Fibroblast of skin of left biceps (primary cell): ENCODE measurements at places on chromosomes 6 and 20.

GRCh38 chr6:6843057-6843627 lies 254.6 kb downstream of the LY86 start:
- DNase-seq, result no peak

GRCh38 chr6:135506270-135506997 lies 8.9 kb upstream of the AHI1 start:
- DNase-seq, result no peak

DNA sequence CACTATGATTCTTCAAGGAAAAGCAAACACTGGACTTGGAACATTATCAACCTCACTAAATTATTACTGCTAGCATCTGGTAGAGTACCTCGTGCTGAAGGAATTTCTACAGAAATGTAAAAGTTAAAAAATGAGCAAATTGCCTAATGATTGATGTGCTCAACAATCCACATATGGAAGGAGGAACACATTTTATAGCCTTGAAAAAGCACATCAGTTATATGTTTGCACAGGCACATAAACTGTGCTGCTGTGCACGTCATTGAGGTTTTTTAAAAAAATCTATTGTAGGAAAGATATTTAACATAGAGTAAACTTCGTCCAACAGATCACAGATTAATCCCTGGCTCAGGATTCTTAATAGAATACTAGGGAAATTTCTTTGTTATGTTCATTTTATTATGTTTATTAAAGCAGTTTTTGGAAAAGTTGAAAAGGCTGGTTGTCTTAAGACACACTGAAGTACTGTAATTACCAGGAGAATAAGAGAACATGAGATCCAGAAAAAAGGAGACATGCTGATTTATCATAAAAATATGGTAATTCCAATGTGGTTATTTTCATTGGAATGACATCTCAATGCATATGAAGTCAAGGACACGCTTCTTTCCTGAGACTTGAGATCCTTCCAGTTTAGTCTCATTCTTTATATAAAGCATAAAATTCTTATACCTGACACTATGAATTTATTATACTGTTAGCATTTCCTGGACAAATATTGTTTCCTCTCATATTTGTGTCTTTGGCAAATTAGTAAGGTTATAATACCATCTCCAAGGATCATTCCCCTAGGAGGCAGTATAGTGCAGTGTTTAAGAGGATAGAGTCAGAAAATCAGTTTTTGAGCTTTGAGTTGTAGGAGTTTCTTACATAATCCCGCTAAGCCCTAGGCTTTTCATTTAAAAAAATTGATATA lies 511.1 kb downstream of the TENT5A start:
- peak; percentile 93 for DNase-seq

- no peak for DNase-seq
Measured at GRCh38 chr6:56868687-56869086, 86.2 kb upstream of the BEND6 start.

DNA sequence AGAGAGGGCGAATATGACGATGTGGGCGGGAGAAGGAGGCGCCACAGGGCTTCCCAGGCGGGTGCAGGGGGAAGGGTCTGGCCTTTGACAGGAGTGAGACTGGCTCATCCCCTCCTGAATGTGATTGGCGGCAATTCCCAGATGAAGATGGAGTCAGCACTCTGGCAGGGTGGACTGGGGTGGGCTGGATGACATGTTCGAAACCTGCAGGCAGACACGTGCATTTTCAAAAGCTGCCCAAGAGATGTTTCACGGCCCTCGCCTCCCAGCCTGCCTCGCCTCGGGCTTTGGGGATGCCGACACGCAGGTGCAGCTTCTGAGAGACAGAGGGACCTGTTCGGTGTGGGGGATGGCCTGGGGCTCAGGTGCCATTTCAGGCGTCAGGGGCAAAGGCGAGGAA lies 66.8 kb upstream of the AFDN start:
- DNase-seq, result no peak

DNA sequence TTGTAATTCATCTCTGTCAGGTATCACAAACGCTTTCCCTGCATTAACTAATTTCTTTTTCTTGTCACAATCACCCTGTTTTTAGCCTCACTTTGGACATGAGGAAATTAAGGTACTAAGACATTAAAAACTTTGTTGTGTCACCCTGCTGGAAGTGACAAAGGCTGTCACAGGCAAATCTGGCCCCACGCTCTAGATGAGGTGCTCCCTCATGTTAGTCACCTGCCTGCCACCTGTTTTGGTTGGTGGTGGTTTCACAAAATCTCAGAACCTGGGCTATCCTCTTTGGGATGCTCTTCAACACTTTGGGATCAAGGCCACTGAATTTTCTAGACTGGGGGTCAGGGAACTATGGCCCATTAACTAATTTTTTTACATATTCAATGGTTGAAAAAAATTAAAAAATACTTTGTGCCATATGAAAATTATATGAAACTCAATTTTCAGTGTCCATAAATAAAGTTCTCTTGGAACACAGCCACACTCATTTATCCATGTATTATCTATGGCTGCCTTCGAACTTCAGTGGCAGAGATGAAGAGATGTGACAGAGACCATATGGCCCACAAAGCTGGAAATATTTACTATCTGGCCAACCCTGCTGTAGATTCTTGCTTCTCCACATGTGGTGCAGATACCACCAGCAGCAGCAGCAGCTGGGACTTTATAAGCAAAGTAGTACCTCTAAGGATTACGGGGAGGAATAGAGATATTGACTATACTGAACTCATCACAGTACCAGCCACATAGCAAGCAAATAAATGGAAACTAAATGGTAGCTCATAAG lies 16.1 kb upstream of the TNFAIP3 start:
- DNase-seq, result no peak

GRCh38 chr20:33687370-33687915 lies 1.3 kb upstream of the E2F1 start:
- DNase-seq, result no peak

- DNase-seq, result no peak
Measured at GRCh38 chr6:128167552-128167951, 266.7 kb upstream of the THEMIS start.

DNA sequence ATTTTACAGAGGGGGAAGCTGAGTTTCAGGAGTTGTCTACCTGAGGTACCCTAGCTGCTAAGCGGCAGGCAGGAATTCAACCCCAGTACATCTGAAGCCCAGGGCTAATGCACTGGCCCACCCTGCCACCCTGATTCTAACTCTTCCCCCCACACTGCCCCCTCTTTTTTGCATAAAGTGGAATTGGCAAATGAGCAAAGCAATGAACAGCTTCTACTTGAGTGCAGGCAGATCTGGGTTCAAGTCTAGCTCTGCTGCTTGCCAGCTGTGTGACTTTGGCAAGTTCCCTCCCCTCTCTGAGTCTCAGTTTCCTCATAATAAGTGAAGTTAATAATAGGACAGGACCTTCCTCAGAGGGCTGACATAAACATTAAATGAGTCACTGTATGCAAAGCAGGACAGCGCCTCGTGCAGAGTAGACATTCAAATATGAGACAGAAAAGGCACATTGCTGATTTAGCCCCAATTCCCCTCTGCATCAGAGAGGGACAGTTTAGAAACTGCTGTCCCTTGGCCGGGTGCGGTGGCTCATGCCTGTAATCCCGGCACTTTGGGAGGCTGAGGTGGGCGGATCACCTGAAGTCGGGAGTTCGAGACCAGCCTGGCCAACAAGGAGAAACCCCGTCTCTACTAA lies 4.7 kb downstream of the ADA start:
- DNase-seq, result no peak

DNA sequence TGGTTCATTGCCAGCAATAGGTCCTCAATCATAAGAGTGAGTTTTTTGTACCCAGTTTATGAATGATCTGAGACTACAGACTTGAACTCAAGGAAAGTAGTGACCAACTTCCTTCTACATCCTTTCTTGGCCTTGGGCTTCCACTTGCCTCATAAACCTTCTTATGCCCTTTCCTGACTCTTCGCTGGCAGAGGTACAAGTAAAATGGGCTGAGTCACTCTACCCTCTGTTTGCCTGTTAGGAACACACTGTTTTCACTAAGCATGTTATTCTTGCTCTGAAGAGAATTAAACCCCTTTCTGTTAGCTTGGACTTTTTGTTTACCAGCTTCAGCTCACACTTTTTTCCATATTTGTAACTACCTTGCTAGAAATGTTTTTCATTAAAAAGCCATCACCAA lies 74.4 kb downstream of the PKHD1 start:
- no peak for DNase-seq

- DNase-seq, result no peak
Measured at GRCh38 chr6:106439459-106439858, 78.9 kb downstream of the CRYBG1 start.

DNA sequence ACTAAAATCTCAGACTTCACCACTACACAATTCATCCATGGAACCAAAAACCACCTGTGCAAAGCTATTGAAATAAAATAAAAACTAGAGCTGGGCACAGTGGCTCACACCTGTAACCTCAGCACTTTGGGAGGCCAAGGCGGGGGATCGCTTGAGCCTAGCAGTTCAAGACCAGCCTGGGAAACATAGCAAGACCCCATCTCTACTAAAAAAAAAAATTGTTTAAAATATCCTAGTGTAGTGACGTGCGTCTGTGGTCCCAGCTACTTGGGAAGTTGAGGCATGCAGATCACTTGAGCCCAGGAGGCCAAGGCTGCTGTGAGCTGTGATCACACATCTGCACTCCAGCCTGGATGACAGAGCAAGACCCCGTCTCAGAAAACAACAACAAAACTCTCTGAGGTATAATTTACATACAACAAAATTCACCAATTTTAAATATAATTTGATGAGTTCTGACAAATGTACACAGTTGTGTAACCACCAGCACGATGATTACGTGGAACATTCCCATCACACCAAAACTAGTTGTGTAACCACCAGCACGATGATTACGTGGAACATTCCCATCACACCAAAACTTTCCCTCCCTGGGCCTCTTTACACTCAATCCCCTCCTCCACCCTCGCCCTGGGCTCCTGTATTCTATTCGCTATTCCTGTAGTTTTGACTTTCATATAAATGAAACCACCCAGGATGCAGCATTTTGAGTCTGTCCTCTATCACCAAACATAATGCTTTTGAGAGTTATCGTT lies 107.5 kb downstream of the TAF4 start:
- no peak for DNase-seq

- DNase-seq, result no peak
Measured at GRCh38 chr6:19070520-19070919, 683.4 kb downstream of the RNF144B start.

GRCh38 chr6:76885861-76886301 lies 577.4 kb downstream of the HTR1B start:
- peak; percentile 53 for DNase-seq

DNA sequence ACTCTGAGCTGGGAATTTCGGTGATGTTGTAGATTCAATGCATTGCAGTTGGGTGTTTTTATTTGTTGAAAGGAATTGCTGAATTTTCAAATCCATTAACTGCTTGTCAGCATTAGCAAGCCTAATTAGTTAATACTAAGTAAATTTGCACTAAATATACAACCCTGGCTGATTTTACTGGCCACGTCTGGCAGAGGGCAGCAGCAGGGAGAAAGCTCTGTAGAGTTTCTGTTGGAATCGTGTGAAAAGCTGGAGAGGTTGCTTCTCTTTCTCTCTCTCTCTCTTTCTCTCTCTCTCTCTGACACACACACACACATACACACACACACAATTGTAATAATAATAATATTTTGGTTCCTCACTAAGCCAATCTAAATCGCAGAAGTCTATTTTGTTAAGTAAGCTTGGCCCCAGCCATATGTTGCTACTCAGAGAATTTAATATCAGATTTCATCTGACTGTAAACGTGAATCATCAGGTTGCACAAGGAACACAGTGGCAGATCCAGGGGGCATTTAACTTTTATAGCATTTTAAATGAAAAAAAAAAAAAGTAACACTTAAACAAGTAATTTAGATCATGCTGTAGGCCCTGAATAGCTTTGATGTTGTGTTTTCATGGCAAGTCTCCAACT lies 289.5 kb downstream of the ESR1 start:
- peak; percentile 88 for DNase-seq

- DNase-seq, result no peak
Measured at GRCh38 chr20:19047040-19047950, 165.1 kb upstream of the SLC24A3 start.

DNA sequence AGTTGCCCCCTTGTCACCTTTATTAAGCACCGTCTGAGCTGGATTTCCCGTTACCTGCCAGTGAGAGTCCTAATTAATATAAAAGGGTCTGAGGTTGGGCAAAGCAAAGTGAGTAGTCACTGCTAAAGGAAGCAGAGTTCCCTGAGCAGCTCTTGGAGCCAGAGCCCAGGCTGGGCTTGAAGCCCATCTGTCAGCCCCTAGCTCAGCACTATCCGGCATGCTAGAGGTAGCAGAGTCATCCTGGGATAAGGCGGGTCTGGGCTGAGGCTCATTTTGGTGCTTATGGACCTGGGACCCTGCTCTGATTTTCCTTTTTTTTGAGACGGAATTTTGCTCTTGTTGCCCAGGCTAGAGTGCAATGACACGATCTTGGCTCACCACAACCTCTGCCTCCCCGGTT lies 46.2 kb downstream of the ADNP start:
- no peak for DNase-seq

GRCh38 chr20:2840967-2841531 lies 504 bp downstream of the VPS16 start:
- DNase-seq, result no peak

DNA sequence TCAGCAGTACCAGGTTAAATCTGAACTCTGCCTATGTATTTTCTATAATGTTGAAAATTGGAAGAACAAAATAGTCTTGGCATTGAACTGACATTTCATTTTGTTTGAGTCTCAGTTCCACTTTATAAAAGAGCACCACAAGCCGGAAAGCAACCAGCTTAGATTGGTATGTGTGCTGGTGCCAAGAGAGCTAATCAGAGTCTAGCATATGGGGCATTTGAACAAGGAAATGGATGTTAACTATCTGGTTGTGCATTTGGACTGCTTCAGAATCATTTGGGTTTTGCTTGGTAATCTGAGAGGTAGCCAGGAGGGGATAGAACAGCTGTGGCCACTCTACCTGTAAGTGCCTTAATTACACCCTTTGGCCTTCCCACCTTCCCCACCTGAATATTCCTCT lies 184.8 kb downstream of the GRIK2 start:
- no peak for DNase-seq

DNA sequence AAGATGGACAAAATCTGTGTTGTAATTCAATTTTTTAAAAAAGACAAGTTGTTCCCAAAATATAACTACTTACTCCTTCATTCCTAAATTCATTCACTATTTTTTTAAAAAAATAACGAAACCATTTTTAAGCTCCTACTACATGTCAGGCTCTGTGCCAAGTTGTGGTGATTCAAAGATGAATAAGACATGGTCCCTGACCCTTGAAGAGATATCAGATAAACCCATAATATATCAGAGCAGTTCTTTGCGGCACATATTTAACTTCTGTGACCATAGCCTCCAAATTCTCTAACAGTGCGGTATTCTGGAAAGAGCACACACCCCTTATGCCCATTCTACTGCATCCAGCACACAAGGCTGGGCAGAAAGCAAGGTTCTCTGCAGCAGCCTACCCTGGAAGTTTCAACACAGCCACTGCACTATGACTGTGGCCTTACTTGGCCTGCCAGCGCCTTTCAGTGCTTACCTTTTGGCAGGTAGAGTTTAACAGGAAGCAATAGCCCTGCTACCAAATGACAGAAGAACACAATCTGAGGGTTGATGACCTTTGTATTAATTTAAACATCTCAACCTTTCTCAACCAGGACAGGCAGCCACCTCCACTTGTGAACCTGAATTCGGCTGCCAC lies 406.5 kb downstream of the BTBD9 start:
- no peak for DNase-seq
